Panc1 (cell line): ENCODE measurements at places on chromosomes 7 and 10. TPM values are rescaled to one million over a fixed set of nuclear protein-coding genes. Genes with fewer than 3 reads are reported as not detected.

GRCh38 chr10:31001740-31002139, 29.9 kb downstream of the ZNF438 start:
- no peak for DNase-seq

- no peak for DNase-seq
These were observed 561.5 kb downstream of the DNAJB6 start for GRCh38 chr7:157898261-157898660.

- no peak for DNase-seq
These were observed 45.6 kb downstream of the ALOX5 start for GRCh38 chr10:45419676-45420025.

DNA sequence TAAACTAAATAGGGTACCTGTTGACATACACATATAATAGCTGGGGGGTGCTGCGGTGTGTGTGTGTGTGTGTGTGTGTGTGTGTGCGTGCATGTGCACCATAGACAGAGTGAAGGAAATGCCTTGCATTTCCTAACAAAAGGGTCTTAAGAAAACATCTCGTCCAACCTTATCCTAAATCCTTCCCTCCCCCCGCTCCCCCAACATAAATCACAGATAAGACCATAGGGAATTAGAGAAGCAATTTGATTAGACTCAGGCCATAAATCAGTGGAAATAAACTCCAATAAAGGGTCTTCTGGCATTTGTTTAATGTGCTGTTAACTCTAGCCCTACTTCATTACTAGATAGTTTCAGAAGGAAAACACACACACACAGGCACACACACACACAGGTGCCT, 148.5 kb downstream of the PPP1R17 start:
- DNase-seq, result no peak

DNA sequence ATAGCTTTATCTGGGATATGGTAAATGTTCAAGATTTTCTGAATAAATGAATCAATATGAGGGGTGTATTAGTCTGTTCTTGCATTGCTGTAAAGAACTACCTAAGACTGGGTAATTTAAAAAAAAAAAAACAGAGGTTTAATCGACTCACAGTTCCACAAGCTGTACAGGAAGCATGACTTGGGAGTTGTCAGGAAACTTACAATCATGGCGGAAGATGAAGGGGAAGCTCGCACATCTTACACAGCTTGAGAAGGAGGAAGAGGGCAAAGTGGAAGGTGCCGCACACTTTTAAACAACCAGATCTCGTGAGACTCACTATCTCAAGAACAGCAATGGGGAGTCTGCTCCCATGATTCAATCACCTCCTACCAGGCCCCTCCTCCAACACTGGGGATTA, 32.5 kb upstream of the OTUD1 start:
- no peak for DNase-seq

GRCh38 chr10:44921506-44921905, 10.4 kb downstream of the TMEM72 start:
- DNase-seq, result no peak

The STEAP4 gene
- total RNA-seq, result 0.10 TPM

The OR2A12 gene
- not detected for total RNA-seq

The CPA2 gene
- total RNA-seq, result 0.87 TPM

The MRC1 gene
- total RNA-seq, result 0.21 TPM

The ACSL5 gene
- 2.4 TPM for total RNA-seq
